ENCODE measurements at places on chromosomes 4 and X.

- DNase-seq: peak; percentile 34
Measured at GRCh38 chr4:180150818-180151217, 2092.4 kb upstream of the TENM3 start.

GRCh38 chr4:6965329-6965728, 55.7 kb downstream of the TBC1D14 start:
- no peak for DNase-seq

GRCh38 chr4:135732448-135732847, 1530.9 kb upstream of the PABPC4L start:
- DNase-seq: no peak

GRCh38 chrX:102744307-102744706, 23.8 kb downstream of the GPRASP3 start:
- DNase-seq: no peak

DNA sequence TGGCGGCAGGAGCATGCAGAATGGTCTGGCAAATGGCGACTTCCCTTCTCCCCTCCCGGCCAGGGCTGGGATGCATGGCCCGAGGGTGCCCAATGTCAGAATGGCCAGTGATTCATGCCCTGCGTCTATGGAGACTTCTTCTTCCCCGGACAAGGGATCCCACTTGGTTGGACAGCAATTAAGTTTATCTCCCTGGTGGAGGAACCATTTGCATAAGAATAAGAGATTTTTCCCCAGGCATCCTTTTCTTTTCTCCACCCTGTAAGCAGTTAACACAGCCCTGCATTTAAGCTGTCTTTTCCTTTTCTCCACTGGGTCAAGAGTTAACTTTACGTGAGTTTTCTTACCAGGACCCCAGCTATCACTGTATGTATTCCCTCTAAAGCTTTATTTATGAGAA, 856.6 kb downstream of the GLUD2 start:
- DNase-seq: no peak

GRCh38 chr4:14868426-14869395, 133.6 kb upstream of the CPEB2 start:
- no peak for DNase-seq

DNA sequence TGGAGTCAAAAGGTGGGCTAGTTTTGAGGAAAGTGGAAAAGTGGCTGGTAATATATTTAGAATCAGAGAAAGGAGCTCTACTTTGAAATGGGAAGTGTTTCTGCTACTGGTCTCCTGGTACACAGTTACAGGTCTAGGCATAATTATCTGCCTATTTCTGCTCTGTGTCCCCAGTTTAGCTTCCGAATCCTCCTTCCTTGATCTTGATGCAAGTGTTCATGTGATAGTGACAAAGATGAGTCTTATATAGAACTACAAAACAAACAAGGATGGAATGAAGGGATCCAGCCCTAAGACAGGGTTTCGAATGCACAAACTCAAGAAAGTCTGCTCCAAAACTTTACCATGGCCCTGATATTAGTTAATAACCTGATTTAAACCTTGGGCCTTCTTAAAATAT, 580.2 kb downstream of the INPP4B start:
- DNase-seq: no peak

GRCh38 chrX:13293700-13294099, 26.2 kb downstream of the ATXN3L start:
- no peak for DNase-seq

DNA sequence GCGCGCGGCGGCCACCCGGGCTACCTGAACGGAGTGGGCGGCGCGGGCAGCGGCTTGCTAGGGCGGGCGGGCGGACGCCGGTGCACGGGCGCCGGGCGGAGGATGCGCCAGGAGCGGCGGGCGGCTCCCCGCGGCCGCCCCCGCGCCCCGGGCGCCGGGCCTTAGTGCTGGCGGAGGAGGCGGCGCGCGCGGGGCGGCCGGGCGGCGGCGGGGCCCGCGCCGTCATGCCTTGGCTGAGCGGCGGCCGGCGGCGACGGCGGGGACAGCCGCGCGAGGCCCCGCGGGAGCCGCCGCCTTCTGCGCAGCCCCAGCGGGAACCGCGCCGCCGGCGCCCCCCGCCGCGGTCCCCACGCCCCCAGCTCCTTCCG, 48.2 kb downstream of the CLDN34 start:
- DNase-seq: no peak
